Hematopoietic multipotent progenitor cell treated with erythropoietin and hydrocortisone succinate and interleukin-3 and kit ligand, for 17 days (in vitro differentiated cells): ENCODE measurements at places on chromosomes 13 and 19.

DNA sequence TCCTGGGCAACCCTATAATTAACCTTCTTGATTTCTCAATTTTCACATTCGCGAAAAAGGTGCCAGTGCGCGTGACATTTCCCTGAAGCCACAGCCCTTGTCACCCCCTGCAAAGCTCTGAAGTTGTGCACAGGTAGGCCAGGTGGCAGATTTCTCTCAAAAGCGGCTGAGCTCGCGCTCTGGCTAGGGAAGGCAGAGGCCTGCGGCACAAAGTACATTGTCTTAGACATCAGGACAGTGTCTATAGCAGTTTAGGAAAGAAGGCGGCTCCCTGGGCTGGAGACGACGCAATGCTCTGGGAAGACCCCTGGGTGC, 42.9 kb upstream of the ZNF14 start:
- DNase-seq = no peak

DNA sequence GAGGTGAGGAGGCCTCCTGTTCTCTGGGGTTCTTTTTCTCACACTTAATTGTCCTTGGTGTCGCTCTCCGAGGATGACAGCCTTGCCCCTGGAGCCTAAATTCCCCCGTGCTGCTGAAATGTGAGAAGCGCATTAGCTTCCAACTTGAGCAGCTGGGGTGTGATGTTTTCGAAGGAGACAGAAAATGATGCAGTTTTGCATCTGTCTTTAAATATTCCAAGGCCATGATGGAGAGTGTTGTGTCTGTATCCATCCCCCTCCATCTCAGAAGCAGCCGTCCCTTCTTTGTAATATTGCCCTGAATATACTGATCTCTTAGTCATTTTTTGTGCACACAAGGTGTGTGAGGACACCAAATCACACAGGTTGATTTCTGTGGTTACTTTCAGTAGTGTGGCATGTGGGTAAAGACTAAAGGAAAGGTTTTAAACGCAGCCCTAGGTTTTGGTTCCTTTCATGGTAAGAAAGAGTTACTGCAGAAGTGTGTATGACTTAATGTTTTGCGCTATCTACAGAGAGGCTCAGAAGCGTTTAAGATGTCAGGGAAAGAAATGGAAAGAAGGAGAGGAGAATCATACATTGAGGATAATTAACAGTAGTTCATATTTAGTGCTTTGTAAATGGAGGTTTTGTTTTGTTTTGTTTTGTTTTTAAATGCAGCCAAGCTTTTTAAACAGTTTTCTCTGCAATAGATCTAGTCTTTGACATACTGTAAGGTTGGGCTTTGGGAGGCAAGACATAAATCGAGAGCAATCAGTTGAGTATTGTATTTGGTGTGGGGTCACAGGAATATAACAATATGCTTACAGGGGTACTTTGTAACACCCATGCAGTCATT, 1.6 kb downstream of the NBEA start:
- DNase-seq = no peak

GRCh38 chr19:39296055-39296645, at the start of gene IFNL1:
Gene IFNL1 (plus strand): TSS chr19:39296407. CDS start chr19:39296422, 15 bp downstream.
- DNase-seq = no peak

- no peak for DNase-seq
These were observed 6.3 kb upstream of the NLRP2 start for GRCh38 chr19:54959840-54960239.

DNA sequence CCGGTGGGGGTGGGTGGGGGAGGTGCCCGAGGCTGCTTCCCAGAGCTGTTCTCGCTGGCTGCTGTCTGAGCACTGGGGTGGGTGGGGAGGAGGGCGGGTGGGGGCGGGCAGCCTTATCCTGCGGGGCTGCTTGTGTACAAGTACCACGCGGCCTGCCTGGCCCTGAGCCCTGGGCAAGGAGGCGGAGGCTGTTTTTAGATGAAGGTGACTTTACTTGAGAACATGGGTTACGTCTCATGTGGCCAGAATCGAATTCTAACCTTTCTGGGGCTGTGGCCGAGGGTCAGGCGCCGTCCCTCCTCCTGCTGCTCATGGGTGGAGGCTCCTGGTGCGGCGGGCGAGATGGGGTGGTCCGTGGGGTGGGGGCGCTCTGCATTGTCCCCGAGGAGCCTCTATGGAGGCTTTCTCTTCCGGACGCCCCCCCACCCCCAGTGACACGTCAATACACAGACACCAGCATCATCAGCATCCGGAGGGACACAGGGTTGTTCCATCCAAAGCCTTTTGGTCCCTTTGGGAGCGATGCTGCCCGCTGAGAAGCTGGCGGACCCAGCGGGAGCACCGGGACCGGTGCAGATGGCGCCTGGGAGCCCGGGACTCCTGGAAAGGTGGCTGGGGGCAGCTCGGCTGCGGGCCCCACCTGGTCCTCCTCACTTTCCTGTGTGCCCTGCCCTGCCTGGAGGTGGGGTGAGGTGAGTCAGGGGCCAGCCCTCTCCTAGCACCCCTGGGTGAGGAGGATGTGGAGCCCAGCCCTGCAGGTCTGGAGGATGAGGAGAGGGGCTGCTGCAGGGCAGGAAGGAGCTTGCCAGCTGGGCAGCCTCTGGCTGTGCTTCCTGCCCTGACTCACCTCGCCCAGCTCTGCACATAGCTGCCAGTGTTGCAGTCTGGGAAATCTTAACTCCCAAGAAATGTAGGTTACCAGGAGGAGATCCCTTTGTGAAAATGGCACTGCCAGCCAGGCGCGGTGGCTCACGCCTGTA, 3.4 kb downstream of the BSG start:
- peak; percentile 87 for DNase-seq

GRCh38 chr13:89695343-89696257, 1651.9 kb upstream of the MIR17HG start:
- DNase-seq = no peak

DNA sequence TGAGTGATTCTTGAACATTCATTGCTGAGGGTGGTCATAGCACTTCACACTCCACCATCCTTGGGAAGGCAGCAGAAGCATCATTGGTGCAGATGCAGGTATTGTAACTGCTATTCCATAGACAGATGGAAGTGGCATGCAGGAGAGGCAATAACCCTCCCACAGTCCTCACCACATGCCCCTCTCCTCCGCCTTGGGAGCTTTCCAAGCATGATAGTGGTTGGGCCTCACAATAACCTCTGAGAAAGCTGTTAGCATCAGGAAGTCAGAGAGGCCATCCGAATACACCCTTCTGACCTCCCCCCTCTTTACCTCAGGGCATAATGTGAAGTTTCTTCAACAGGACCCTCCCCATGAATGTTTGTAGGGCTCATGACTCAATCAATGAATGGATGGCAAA, 177.9 kb downstream of the KATNAL1 start:
- no peak for DNase-seq

GRCh38 chr19:30563691-30564090, 191.5 kb downstream of the ZNF536 start:
- no peak for DNase-seq

- DNase-seq = no peak
These were observed 476.4 kb downstream of the FOXO1 start for GRCh38 chr13:40189898-40190630.

DNA sequence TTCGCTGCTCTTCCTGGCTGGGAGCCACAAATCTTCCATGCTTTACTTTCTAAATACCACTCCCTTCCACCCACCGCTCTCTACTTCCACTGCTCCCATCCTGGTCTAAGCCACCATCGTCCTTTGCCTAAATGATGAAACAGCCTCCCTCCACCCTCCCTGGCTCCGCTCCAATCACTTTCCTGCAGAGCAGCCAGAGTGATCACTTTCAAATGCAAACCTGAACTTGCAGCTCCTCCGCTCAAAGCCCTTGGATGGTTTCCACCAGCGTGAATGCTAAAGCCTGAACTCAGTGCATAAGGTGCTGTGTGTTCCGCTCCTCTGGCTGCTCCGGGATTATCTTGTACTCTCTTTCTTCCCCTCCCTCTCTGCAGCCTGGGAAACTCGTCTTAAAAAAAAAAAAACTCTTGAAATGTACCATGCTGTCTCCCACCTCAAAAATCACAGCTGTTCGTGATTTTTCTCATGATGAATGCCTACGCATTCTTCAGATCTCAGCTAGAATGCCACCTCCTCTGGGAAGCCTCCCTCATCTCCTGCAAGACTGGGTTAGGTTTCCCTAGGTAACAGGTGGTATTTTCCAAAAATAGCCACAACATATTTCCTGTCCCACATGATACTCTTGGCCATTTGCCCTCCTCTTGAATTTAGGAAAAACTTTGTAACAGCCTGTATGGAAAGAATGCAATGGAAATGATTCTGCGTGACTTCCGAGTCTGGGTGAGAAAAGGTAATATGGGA, 3.7 kb upstream of the SIN3B start:
- DNase-seq = no peak

- no peak for DNase-seq
These were observed 20.2 kb downstream of the C19orf44 start for GRCh38 chr19:16516381-16516780.

DNA sequence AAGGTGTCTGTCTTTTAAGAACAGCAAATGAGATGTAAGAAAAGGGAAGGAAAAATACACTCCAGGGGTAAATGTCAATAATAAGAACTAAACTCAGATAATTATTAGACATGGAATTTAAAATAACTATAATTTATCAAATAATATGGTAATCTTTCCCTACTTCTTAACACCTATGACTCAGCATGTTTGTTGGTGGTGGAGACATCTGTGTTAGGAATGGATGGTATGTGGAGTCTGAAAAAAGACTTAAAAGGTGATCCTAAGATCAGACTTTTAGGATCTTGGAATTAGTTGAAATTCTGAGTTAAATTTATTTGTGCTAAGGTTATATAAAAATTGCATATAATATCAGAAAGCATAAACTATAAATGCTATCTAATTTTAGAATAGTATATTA, 915.1 kb downstream of the SLITRK5 start:
- DNase-seq = no peak

- DNase-seq = no peak
These were observed 424.9 kb downstream of the PCDH17 start for GRCh38 chr13:58056426-58056825.

- DNase-seq = no peak
These were observed 187.8 kb upstream of the CSNK1A1L start for GRCh38 chr13:37293295-37293694.

DNA sequence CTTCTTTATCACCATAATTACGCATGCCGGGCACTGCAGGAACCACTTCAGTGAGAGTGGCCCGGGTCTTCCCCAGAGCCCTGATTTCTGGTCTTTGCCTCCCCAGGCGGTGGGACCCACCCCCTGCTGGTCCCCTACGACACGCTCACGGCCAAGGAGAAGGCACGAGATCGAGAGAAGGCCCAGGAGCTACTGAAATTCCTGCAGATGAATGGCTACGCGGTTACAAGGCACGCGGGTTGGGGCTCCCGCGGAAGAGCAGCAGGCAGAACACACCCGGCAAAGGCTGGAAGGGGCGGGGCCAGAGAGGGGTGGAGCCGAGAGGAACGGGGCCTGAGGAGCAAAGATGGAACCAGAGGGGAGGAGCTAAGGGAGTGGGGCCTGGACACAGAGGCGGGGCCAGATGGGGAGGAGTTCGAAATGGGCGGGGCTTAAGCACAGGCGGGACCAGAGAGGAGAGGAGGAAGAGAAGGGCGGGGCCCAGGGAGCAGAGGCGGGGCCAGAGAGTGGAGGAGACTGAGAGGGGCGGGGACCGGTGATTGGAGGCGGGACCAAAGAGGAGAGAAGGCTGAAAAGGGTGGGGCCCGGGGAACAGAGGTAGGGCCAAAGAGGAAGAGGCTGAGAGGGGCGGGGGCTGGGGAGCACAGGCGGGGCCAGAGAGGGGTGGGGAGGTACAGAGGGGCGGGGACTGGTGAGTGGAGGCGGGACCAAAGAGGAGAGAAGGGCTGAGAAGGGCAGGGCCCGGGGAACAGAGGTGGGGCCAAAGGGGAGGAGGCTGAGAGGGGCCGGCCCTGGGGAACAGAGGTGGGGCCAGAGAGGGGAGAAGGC, 73.4 kb downstream of the RYR1 start:
- peak; percentile 78 for DNase-seq

- DNase-seq = no peak
These were observed 27.2 kb upstream of the NDUFS7 start for GRCh38 chr19:1356508-1356865.

GRCh38 chr13:91189506-91189905, 158.0 kb upstream of the MIR17HG start:
- DNase-seq = no peak

DNA sequence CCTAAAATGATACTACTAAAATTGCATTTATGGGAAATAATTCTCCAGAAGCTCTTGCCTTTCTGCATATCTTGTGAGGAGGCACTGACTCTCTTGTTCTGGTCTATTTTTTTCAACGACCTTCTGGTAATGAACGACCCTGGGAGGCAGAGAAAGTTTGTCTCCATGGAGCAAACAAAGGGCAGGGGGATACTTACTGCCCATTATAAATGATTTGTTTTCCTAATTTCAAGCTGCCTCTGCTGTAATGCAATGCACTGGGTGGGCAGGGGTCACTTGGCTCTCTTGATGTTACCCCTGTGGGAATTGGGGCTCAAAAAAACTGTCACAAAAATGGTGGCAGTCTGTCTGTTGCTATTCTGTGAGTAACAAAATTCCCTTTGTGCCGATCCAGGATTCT, 643.2 kb downstream of the LIG4 start:
- no peak for DNase-seq
